ENCODE measurements at places on chromosomes 2 and 18.
A peak's percentile ranks its signal among the peaks of the same experiment; 100 is the strongest.

DNA sequence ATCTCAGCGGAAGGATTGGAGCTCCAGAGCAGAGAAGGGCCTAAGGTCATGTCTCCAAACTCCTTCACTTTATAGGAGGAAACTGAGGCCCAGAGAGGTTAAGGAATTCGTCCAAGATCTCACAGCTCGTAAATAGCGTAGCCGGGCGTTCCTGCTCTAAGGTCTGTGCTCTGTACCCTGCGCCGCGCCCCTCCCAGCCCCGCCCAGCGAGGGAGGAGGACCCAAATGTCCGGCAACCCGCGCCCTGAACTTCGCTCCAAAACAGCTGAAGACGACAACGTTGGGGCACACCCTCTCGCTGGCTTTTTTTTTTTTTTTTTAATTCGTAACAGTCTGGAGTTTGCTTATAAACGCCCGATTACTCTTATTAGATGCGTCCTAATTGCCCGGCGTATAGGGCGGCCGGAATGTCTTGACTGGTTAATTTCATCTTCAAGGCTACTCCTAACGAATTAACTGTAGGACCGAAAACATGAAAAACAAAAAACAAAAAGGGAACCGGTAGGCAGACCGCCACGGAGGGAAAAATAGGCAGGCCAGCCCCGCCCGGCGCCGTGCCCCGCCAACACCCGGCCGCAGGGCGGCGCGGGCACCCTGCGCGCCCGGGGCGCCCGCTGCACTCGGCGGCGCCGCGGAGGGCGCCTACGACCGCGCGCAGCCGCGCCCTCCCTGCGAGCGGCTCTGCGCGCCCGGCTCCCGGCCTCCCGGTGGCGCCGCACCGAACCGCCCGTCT, 928 bp upstream of the FOSL2 start:
- peak; percentile 70 for DNase-seq

DNA sequence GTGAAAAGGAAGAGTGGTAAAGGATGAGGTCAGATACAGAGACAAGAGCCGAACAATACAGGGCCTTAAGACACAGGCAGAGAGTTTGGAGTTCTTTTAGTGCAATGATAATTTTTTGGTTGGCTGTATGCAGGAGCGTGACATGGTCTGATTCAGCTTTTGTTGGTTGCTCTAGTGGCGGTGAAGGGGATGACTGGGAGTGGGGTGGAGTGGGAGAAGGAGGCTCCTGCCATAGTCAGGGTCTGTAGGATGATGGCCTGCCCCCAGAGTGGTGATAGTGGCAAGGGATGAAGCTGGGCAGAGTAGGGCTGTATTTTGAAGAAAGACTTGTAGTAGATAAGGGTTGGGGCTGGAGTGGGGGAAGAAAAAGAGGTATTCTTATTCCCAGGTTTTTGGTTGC, 306.6 kb upstream of the VWC2L start:
- DNase-seq = no peak

- no peak for DNase-seq
Measured at GRCh38 chr18:39870591-39870990, 2084.4 kb upstream of the PIK3C3 start.

- DNase-seq = no peak
Measured at GRCh38 chr2:37105150-37105549, 20.8 kb downstream of the GPATCH11 start.

GRCh38 chr2:240024766-240025165, 376 bp downstream of the NDUFA10 start:
- DNase-seq = peak; percentile 17
